Esophagus mucosa (tissue), 1 donor: ENCODE measurements at places on chromosomes 6 and 20. TPM values are rescaled to one million over a fixed set of nuclear protein-coding genes. Genes with fewer than 3 reads are reported as not detected.
A peak's percentile ranks its signal among the peaks of the same experiment; 100 is the strongest.

The CCHCR1 gene
- total RNA-seq, result 11.1 TPM

GRCh38 chr6:126716826-126717509 lies 377.1 kb downstream of the CENPW start:
- ATAC-seq, result no peak

The ADGB gene
- not detected for total RNA-seq

DNA sequence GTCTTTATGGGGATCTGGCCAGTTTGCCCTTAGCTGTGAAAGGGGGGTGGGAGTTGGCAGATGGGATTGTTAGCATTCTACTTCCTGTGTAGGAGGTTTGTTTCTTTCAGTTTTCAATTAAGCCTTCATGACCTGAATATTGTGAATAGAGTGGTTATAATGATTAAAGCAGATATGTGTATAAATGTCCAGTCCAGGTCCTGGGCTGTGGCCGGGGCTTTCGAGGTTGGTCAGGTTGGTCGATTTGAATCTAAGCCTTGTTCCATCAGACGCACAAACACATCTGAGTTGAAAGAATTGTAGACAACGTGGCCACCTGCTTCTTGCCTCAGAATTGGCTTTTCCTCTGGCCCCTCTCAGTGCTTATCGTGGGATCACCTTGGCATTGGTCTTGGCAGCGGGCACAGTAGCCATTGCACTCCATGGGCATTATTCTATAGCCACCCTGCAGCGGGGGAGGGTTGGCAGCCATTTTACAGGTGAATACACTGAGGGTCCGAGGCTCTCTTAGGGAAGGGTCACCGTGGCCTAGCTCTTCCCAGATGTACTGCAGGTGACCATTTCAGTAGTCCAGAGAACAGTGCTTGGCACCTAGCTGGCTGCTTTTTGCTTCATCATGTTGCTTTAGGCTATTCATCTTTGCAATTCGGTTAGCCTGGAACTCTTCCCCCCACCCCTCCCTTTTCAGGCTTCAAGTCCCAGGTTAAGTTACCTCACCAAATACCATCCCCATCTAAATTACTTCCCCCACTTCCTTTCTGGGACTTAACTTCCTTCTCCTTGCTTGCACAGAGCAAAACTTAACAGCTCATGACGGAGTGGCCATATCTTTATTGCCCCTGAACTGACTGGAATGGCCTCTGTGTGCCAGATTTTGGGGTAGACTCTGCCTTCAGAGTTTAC lies 1.1 kb downstream of the RNF114 start:
- ATAC-seq, result no peak

DNA sequence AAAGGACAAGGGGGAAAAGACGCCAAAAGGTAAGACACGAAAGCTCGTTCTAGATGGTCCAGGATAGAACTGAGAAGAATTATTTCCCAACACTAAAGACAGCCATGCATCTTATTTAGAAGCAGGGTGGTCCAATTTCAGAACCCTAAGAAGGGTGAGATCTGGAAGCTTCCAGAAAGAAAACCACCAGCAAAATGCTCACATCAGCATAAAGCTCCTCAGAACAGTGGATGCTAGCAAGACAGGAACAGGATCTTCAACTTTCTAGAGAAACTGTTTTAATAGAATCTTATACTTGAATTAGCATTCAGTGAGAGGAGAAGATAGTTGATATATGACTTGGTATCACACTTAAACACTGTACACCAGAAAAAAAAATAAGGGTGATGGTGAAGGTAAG lies 101.5 kb downstream of the ZFP64 start:
- no peak for ATAC-seq

DNA sequence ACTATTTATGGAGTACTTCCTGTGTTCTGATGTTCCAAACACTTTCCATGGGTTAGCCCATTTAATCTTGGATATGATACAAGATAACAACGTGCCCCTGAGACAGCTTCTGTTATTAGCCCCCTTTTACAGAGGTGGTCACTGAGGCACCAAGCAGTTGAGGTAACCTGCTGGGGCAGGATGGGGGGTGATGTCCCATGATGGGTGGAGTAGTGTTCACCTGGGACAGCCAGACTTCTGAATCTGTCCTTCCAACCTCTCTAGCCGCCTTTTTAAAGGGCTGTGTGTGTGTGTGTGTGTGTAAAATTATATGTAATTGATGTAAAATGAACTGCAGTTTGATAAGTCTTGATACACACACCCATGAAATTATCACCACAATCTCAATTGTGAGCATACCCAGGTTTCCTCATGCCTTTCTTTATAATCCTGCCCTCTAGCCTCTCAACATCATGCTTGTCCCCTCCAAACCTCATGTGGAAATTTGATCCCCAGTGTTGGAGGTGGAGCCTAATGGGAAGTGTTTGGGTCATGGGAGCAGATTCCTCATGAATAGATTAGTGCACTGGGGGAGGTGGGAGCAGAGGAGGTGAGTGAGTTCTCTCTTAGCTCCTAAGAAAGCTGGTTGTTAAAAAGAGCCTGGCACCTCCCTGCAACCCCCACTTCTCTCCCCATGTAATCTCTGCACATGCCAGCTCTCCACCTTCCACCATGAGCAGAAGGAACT lies 39.2 kb downstream of the PLAGL2 start:
- peak; percentile 19 for ATAC-seq

The DEFB124 gene
- not detected for total RNA-seq

- ATAC-seq, result no peak
Measured at GRCh38 chr6:116126032-116126431, at the start of gene COL10A1. Gene COL10A1, minus strand, starts transcription at chr6:116126132. Its CDS starts 640 bp downstream, at chr6:116125492.

- no peak for ATAC-seq
Measured at GRCh38 chr20:31962761-31963160, 5.2 kb upstream of the XKR7 start.

DNA sequence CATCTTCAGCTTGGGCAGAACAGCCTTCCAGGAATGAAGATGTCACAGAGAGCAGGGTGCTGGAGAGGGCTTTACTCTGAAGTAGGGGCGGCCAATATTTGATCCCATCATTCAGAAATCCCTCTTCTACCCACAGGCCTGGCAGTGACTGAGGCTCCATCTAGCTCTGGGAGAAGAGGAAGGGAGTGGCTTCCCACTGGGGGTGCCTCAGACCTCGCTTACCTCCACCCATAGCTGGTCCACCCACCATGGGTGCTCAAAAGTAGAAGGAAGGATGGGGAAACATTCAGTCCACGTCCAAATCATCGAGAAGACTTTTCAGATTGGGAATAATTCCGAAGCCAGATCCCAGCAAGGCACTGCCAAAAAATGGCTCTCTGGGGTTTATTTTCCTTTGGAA lies 11.8 kb upstream of the THBD start:
- no peak for ATAC-seq

DNA sequence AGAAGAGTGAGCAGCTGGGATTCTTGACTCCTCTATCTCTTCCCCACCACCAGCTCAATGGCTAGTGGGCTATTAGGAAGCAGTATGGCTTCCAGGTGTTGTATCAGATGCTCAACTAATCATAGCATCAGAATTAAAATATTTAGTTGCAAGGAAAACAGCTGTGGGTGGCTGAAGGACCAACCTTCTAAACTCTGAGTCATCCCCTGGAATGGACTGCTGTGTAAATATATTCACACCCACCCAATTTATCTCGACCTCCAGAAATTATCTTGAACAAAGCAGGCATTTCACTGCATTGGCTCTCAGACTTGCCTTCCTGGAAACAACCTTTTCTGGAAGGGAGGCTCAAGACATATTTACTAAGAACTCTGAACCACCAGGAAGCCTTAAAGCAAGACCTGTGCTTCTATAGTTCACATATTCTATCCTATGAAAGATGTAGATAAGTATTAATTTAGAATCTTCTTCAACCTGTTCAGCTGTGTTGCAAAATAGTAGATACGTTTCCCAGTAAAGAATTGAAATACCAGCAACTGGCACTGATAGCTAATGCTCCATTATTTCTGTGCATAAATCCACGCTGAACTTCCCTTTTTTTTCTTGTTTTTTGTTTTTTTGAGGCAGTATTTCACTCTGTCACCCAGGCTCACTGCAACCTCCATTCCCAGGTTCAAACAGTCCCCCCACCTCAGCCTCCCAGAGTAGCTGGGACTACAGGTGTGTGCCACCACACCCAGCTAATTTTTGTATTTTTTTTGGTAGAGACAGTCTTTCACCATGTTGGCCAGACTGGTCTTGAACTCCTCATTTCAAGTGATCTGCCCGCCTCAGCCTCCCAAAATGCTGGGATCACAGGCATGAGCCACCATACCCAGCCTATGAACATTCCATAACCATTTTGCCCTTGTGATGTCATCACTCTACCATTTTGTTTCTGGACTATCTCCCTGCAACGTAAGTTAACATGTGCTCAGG lies 56.9 kb upstream of the CD2AP start:
- no peak for ATAC-seq

The PTK6 gene
- 92.7 TPM for total RNA-seq

DNA sequence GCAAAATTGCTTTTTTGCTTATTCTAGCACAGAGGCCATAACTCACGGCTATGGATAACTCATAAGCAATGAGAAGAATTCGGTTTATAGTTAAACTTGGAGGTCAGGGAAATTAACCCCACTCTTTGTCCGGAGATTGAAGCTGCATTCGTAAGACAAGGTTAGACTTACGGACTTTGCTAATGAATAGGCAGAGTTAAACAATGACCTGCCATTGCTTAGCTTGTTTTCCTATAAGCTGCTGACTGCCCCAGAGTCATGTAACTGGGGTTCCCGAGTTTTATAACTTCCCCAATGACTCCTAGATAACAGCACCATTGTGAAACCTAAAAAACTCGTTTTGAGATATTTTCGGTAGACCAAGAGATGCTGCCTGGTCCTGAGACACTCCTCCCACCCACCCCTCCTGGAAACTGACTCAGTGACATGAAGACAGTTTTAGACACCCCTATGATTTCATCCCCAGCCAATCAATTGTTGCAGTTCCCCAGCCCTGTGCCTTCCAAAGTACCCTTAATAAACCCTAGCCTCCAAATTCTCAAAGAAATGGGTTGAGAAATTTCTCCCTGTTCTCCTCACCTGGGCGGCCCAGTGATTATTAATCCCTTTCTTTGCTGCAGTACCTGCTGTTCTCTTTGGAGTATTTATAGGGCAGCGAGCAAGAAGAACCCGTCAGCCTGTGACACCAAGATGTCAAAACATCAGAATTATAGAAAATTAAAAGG lies 33.1 kb upstream of the MCUR1 start:
- no peak for ATAC-seq

The BNIP5 gene
- not detected for total RNA-seq

The ULBP3 gene
- 3.8 TPM for total RNA-seq

The COL19A1 gene
- total RNA-seq, result 0.04 TPM

DNA sequence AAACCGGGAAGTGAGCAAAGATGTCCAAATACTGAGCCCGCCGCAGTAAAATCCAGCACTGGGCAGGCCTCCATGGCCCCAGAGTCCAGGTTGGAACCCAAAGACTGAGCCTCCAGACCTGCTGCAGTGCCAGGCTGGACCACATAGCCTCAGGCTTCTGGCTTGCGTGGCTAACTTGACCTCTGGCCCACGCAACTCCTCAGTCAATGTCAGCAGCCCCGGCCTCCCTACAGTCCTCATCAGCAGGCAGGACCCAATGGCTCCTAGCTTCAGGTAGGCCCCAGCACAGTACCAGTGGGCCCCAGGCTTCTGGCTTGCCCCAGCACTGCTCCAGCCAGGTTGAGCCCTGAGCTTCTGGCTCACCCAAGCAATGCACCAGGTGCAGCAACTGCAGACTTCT lies 245.1 kb upstream of the AFDN start:
- ATAC-seq, result no peak

DNA sequence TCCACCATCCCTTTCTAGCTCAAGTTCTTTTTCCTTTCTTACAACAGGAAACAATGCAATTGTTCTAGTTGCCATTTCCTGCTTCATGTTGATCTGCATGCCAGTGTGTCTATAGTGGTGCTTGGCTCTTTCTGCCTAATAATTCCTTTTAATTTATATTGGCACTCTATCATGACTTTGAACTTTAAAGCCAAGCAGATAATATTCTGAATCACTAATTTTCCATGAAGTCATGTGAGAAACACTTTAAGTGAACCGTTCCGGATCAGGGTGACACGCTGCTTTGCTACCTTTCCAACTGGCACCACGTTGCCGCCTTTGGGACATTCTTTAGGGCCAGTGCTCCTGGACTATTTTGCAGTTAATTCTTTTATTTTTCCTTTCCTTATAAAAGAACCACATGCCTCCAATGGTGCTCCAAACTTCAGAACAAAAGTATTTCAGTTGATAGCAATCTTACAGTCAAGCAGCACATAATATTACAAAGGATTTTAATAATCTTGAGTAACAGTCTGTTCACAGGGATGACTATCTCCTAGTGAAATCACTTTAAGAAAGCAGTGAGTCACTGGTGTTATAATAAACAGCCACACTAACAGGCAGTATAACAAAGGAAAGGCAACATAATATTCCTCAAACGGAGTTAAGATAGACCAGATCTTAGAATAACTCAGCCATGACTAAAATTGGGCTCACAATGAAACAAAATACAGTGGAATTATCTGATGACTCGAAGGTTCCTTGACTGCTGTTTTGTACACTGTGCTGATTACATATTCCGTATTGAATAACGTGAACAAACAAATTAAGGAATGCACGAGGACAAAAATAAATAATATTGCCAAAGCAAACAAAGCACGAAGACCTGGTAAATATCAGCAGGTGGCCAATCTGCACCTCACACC lies 19.0 kb upstream of the BLOC1S5 start:
- ATAC-seq, result peak; percentile 86

DNA sequence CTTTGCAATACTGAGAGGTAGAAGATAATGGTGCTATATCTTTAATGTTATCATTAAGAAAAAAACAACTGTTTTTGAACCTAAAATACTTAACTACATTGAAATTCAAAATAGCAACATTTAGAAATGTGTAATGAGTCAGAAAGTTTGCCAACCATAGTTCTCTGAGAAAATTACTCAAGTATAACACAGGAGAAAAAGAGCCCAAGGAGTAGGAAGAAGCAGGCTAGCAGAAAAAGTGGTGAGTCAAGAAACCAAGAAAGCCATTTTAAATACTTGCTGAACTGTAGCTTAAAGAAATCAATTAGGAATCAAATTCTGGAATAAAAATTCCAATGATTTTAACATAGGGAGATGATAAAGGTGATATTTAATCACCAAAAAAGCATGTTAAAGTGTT lies 181.0 kb upstream of the RSPO3 start:
- ATAC-seq, result no peak

GRCh38 chr6:36436466-36436865 lies 6.2 kb downstream of the PXT1 start:
- ATAC-seq, result no peak

The JPH2 gene
- total RNA-seq, result 1.0 TPM

The POM121L2 gene
- not detected for total RNA-seq

The TPX2 gene
- 32.6 TPM for total RNA-seq

- no peak for ATAC-seq
Measured at GRCh38 chr6:100979267-100979666, 98.1 kb upstream of the ASCC3 start.

- no peak for ATAC-seq
Measured at GRCh38 chr6:100202417-100203194, 208.6 kb upstream of the MCHR2 start.

GRCh38 chr20:22796469-22797077 lies 212.2 kb upstream of the FOXA2 start:
- no peak for ATAC-seq
